ENCODE measurements at places on chromosomes 3 and 15.

GRCh38 chr15:55005679-55006078, 191.1 kb downstream of the RSL24D1 start:
- no peak for DNase-seq

DNA sequence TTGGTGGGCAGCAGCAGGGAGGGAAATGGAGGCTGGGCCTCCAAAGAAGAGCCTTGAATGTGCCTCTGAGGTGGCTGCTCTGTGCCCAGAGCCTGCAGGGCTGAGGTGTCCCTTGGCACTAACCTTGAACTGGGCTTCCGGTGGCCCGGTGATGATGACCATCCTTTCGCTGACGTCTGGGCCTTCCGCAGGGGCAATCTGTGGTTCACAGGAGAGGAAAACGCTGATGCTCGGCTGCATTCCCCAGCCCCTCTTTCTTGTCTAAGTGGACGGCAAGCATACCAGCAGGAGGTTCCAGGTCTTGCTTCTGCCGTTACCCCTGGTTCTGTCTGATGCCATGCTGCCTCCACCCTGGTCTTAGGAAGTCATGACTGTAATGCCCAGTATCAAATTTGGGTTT, 65.9 kb downstream of the SENP2 start:
- DNase-seq: no peak

DNA sequence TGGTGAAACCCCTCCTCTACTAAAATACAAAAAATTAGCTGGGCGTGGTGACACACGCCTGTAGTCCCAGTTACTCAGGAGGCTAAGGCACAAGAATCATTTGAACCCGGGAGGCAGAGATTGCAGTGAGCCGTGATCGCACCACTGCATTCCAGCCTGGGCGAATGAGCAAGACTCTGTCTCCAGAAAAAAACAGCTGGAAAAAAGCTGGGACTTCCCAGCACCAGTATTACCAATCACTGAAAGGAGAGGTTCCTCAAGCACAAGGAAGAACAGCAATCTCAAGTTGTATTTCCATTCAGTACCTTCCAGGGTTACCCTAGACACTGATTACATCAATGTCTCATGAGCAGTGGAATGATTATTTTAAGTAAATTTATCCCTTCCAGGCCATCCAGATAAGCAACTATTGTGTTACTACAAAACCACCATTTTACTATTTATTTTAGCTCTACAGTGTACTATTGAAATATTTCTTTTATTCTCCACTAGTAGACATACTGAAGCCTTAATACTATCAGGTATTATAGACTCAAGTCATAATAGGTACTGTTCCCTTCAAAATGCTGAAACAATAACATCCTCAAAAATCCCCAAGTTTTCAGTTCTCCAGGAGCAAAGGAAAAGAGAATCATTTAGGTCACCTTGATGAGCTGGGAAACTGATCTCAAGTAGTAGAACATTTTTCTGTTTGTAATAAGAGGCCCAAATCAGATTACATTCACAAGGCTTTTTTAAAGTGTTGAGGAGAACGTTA, 54.8 kb upstream of the VGLL4 start:
- DNase-seq: no peak

GRCh38 chr15:51732646-51733045, 4.8 kb downstream of the LYSMD2 start:
- no peak for DNase-seq
